Activated CD8-positive, alpha-beta memory T cell treated with anti-CD3 and anti-CD28 coated beads, Interleukin-2, amount 50 U/mL, for 48 hours (primary cell): ENCODE measurements at places on chromosomes 6 and 20.

DNA sequence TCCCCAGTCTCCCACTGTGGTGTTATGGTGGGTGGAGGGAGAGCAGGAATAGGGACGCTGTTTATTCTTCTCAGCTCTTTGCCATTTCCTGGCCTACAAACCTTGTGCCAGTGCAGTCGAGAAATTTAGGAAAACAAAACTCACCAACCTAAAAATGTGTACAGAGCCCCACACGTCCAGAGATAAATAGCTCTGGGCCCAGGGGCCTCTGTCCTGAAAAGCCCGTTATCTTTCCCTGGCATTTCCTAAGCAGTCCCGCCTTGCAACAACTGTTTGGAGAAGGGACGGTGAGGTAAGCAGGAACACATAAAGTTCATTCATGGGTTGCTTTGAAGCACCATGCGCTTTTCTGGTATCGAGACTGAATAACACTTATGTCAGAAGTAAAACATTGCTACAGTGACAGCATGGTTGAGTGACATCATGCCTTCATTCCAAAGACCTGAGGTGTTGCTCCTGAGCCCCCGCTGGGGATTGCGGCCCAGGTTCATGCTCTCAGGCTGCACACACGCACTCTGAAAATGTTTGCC is 80.1 kb upstream of the NXT1 start:
- DNase-seq, result no peak

DNA sequence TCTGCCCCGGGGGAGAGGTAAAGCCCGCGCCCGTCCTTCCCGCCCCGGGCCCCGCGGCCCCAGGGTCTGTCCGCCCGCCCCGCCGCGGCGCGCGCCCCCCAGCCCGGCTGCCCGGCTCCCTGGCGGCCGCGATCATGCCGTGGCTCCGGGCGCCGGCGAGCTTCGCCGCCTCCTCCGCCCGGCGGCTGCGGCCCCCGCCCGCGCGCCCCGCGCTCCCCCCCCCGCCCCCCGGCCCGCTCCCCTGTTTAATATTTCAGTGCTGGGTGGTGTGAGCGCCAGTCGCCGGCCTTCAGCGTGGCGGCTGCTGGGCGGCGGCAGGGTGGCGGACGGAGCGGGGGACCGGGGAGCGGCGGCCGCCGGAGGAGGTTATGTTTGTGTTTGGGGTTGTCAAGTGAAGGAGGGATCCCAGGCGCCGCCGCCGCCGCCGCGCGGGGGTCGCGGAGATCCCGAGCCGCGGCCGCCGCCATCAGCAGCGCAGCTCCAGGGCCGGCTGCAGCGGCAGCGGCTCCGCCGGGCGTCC is at the start of gene HIVEP1:
HIVEP1 (plus strand) TSS at position 275 of the 520 bp plus-strand sequence. CDS start 3,317 bp downstream, outside the sequence.
- DNase-seq, result peak; percentile 67

GRCh38 chr6:162636167-162636566 is 91.4 kb downstream of the PRKN start:
- DNase-seq, result no peak

DNA sequence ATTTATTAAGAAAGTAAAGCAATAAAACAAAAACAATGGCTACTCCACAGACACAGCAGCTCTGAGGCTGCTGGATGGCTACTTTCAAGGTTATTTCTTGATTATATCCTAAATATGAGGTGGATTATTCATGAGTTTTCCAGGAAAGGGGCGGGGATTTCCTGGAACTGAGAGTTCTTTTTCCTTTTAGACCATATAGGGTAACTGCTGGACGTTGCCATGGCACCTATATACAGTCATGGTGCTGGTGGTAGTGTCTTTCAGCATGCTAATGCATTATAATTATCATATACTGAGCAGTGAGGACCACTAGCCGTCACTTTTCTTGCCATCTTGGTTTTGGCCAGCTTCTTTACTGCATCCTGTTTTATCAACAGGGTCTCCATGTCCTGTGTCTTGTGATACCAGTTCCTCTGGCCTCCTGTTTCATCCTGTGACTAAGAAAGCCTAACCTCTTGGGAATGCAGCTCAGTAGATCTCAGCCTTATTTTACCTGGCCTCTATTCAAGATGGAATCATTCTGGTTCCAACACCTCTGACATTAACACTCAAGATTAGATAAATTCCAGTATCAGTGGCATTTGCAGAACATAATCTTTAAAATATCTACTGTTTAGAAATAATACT is 32.3 kb upstream of the TRDN start:
- DNase-seq, result no peak

DNA sequence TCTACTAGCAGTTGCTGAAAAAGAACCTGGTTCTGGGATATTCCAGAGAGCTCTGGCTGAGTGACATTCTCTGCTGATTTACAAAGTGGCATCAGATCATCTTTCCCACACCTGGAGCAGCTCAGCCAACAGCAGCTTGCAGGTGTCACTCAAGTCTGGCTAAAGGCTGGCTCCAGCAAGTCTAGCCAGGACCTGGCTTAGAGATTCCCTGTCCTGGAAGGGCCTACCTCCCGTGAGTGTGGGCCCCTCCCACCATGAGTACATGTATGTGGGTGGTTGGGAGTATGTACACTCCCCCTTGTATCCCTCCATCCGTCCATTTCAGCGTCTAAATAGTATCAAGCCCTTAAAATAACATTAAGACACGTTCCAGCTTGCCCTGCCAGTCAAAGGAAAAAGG is 539.3 kb upstream of the ID4 start:
- no peak for DNase-seq

GRCh38 chr20:5342021-5342420 is 25.3 kb upstream of the PROKR2 start:
- DNase-seq, result no peak

DNA sequence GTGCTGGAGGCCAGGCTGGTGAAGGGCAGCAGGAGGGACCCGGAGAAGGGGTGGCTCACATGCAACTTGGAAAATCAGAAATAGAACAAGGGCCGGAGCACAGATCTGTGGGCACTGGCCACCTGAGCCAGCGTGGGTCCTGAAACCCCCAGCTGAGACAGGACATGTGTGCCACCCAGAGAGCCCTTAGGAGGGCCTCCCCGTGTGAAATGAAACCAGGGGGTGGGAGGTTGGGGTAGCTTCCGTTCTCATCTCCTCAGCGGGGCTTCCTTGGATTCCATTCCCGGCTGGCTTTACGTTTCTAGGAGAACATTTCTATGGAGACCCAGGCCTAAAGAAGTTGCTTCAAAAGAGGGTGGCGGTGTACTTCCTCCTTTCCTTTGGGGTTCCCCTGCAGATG is 5.7 kb downstream of the FOXP4 start:
- no peak for DNase-seq

- no peak for DNase-seq
These were observed 116.9 kb upstream of the SCGN start for GRCh38 chr6:25534942-25535631.

DNA sequence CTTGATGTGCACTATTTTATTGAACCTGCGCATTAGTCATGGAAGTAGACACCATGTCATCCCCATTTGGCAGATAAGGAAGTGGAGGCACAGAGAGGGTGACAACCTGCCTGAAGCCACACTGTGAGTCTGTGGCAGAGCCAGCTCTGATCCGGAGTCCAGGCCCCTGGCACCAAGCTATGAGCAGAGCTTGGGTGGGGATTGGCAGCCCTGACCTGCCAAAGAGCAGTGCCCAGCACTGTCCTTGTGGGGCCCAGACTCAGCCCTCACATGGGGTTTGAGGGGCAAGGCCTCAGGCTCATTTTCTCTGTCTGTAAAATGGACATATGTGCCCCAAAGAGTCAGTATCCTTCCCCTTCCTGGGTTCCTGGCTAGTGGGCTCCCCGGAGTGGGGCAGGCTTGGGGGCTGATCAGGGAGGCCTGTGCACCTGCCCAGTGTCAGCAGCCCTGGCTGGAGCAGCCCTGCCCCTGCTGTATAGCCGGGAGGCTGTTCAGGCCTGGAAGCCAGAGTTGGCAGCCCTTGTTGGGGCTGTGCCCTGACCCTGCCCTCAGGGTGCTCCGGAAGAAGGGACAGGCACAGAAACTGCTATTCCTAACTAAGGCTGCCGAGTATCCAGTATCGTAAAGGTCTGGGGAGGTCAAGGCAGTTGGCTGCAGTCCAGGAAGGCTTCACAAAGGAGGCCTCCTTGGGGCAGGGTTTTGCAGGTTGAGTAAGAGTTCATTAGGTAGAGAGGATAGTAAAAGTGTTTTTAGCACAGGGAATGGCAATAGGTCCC is 38.7 kb downstream of the TGM2 start:
- DNase-seq, result peak; percentile 34

DNA sequence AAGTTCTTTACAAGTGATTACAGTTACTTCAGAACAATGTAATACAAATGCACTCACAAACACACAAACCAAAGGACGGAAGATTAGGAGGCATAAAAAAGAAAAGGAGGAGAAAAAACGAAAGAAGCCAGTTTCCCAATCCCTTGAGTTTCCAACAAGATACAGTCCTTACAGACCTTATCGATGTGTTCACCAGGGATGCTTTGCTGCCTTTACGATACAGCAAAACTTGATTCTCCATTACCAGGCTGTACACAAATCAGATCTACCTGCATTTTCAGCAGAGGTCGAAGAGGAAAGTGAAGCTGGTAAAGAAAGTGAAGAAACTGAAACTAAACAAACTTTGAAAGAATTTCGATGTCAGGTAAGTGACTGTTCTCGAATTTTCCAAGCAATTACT is 62.6 kb upstream of the SMIM8 start:
- DNase-seq, result no peak
